ENCODE measurements at places on chromosomes 6 and 20.

GRCh38 chr6:63745784-63746183, 110.2 kb downstream of the PHF3 start:
- DNase-seq = no peak

- no peak for DNase-seq
Observed at GRCh38 chr20:31890646-31891045, 20.2 kb downstream of the TTLL9 start.

DNA sequence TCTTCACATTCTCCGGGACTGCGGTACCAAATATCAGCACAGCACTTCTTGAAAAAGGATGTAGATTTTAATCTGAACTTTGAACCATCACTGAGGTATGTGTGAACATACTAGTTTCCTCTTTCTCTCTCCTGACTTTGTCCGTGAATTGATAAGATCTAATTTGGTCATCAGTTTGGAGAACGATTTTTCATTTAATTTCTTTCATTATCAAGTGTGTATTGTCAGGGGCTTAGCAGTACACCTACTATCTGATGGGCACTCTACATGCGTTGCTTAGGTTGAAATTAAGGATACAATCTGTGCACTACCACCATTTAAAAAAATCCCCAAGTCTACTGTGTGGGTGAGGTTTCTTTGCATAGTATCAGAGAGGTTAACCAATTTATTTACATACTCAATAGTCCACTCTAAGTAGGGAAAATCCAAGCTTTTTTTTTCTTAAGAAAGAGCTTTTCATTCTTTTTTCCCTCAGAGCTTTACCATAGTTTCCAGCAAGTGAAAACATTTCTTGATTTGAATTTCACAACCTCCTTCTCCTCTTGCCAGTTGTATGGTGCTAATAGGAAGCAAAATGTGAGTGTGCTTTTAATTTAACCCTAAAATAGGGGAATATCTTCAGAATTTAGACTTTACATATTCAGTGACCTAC, 105.4 kb upstream of the ESR1 start:
- DNase-seq = no peak

DNA sequence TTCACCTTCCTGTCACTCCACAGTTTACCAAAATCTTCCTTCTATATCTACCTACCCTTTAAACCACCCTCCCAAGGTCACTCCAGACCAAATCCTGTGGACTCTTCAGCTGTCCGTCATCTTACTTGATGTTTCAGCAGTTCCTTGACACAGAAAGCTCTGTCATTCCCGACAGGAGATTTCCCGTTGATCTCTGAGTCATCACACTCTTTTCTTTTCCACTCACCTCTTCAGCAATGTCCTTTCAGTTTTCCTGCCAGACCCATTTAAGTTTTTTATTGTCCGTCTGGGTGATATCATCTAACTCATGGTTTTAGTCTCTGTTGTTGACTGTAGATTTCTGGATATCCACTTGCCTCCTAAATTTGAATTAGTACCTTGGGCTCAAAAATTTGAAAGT, 69.9 kb upstream of the SCGN start:
- DNase-seq = no peak

DNA sequence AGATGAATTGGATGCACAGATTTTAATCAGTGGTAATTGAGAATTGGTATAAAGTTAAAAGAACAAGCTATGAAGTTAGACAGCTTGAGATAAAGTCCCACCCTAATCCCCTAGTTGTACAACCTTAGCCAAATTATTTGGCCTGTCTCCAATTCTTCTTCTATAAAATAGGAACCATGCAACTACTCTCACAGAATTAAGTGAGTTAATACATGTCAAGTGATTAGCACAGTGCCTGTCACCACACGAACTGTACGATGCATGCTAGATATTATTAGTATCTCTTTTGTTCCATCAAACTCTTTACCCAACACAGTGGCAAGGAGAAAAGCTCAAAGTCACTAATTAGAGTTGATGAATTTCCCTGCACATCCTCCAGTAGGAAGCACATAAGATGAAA, 44.7 kb downstream of the MBOAT1 start:
- DNase-seq = no peak

- DNase-seq = no peak
Observed at GRCh38 chr20:6074145-6074561, 20.3 kb upstream of the LRRN4 start.

- no peak for DNase-seq
Observed at GRCh38 chr6:110653381-110653780, 161.9 kb downstream of the CDK19 start.

DNA sequence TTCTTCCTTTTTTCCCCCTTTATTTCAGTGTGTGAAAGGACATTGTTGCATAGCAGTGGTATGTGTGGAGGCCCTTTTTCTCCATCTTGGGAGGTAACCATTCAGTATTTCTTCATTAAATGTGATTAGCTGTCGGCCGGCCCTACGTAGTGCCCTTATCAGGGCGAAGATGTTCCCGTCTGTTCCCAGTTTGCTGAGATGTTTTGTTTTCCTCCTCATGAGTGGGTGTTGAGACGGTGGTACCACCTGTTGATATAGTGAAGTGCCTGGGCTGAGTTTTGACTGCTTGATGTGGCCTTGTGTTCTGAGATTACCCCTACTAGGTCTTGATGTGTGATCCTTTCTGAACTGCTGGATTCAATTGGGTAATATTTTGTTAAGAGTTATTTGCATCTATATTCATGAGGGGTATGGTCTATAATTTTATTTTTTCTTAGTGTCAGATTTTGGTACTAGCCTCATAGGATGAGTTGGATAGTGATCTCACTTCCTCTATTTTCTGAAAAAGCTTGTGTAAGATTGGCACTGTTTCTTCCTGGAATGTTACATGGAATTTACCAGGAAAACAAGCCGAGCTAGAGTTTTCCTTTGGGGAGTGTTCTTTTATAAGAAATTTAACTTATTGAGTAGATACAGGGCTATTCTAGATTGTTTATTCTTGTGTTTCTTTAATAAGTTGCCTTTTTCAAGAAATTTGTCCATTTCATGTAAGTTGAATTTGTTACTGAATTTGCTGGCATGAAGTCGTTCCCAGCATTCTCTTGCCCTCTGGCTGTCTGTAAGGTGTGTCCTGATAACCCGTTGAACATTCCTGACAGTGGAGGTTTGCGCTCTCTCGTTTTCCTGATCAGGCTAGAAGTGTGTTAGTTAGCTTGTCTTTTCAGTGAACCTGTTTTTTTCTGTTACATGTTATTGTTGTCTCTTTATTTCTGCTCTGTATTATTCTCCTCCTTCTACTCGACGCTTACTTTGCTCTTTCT, 4.3 kb downstream of the MTG2 start:
- no peak for DNase-seq

DNA sequence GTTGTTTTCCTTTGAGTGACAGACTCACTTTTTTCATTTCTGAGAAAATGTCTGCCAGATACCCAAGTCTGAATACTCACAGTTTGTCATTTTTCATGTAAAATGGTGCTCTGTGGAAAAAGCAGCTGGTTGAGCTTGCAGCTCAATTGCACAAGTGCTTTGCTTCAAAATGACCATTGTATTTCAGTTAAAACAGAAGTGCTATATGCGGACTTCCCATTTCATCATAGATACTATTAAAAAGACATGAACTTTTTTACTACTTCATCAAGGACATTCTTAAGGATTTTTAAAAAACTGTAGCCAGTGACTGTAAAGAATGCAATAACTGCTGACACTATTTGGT, 61.5 kb downstream of the KCNS1 start:
- DNase-seq = no peak

DNA sequence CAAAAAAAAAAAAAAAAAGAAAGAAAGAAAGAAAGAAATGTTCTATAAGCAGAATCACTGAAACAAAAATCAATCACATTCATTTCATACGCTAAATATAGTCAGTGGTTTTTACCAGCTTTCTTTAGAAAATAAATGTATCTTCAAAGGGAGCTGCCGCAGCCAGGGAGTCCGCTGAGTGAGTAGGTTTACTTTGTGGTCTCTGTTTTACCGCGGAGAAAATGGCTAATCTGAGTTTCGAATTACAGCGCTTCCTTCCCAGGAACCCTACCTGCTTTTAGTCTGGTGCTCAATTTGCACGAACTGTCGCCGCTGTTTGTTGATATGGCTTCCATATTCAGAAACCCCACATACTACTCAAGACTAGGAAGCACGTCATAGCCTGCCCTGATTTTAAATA, 102.4 kb downstream of the TFAP2A start:
- no peak for DNase-seq

DNA sequence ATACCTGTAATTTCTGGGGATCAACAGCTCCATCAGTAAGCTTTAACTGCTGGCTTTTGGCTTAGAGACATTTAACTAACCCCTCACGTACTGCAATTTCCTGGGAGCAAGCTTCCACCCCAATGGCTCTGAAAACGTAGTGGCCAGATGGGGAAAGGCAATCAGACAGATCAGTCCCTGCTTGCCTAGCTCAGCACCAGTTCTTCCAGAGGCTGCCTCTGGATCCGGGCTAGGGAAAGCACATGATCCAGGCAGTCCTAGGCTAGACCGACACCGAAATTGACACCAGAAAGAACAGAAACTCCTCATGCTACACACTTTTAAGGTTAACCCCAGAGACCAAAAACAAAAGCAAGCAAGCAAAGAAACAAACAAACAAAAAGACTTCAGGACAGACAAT, 13.3 kb downstream of the PREP start:
- DNase-seq = no peak

GRCh38 chr20:41366546-41367392, at the start of gene EMILIN3:
TSS of gene EMILIN3 (minus strand) at chr20:41366818. CDS start at chr20:41366634, 184 bp downstream.
- no peak for DNase-seq

DNA sequence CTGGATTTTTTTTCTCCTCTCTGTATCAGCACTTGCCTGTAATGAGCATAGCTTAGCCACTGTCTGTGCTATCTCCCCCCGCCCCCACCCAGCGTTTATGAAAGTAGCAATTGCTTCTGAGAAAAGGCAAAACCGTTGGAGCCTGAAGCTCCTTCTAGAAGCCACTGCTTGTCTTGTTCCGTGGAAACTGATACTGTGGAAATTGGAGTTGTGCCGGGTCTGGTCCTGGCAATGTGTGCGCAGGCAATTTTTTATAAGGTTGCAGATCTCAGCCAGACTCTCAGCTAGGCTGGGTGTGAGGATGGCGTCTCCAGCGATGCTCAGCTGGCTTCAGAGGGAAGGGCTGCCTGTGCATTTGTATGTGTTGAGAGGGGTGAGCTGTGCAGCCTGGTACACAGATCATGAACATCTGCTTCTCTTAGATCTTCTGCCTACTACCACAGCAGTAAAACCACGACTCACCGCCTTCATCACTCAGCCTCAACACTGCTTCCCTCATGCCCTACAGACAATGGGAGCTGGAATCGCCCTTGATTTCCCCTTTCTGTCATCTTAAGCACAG, 72.4 kb upstream of the GTSF1L start:
- DNase-seq = no peak

- DNase-seq = no peak
Observed at GRCh38 chr20:25439328-25439727, 31.9 kb downstream of the GINS1 start.

GRCh38 chr6:168596344-168596743, 155.4 kb downstream of the SMOC2 start:
- no peak for DNase-seq

DNA sequence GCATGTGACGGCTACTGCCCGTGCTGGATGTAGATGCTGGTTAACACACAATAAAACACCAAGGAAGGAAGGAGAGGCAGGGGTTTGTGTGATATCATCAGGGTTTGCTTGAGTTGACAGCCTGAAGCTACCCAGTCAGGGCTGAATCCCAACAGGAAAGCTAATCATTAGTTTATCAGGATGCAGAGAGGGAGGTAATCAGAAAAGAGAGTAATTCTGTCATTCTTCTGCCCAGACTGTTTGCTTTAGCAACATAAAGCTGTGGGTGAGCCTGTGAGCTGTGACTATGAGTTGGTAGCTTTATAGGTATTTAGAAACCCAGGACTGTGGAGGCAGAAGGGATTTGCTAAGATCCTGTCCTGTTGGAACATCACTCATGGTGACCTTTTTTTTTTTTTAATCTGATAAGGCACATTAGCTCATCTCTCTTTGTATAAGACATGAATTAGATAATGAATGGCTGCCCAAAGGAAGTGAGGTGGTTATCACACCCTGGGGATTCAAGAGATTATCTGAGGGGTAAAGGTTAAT, 79.3 kb downstream of the CAP2 start:
- no peak for DNase-seq

DNA sequence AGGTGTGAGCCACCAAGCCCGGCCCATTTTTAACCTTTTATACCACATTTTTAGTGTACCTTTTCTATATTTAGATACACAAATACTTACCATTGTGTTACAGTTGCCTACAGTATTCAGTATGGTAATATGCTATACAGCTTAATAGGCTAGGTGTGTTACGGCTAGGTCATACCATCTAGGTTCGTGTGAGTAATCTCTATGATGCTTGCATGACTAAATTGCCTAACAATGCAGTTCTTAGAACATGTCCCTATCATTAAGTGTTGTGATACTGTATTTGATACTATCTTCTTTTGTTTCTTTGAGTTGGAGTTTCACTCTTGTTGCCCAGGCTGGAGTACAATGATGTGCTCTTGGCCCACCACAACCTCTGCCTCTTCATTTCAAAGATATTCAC, 387.7 kb upstream of the SASH1 start:
- no peak for DNase-seq

DNA sequence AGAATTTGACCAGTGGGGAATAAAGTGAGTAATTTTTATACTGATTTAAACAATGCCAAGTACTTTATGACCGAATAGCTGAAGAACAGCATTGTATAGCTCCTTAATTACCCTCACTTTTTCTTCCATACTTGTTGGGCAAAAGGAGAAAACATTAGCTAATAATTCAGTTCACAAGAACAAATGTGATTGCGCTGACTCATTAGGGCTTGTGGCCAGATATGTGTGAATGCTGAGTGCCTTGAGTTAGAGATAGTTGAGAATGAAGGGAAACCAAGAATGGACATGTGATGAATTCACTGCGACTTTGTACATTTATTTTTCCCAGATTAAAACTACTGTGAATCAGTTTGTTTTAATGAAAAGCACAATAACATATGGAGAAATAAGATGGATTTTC, 669.4 kb downstream of the TFAP2A start:
- DNase-seq = no peak

DNA sequence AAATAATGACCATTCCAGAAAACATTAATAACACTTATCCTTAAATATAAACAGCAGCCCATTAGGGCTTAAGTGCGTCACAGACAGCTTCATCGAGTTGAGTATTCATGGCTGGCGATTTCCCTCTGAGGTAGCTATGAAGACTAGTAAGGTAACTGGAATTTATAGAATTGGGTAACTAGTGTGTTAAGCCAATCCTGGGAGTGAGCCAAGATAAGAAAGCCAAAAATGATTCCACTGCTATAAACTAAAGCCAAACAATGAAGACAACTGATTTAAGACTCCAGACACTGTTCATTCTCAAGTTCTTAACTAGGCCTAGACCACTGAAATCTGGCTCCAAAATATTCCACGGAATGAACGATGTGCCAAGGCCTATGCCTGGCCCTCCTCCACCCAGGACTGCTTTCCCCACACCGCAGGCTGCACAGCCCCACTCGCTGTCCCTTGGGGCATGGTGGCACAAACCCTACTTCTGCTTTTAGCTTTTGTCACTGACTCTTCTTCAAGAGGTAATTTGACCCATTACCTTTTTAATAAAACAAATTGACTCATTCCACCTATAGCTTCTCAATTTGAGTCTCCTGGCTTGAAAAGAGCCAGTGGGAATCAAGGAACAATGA, 66.0 kb downstream of the BLOC1S5 start:
- no peak for DNase-seq

GRCh38 chr6:164531736-164532135, 777.7 kb downstream of the C6orf118 start:
- no peak for DNase-seq

All from substantia nigra (tissue), 51 donors.